ENCODE measurements at places on chromosomes 5 and 9.

DNA sequence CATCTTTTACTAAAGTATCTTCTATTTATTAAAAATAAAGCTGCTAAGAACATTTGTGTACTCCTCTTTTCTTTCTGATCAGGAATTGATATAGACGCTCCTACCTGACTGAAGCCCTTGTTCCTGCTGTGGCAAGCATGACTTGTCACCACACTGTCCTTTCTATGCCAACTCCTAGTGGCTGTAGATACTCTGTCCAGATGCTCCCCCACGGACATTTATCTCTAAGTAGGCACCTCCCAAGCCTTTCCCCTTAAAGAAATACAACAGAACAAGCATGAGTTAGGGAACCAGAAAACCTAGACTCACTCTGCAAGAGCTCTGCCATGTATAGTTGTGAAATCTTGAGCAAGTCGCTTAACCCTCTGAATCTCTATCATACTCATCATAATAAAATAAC, 53.2 kb downstream of the FAM114A2 start:
- DNase-seq: no peak

DNA sequence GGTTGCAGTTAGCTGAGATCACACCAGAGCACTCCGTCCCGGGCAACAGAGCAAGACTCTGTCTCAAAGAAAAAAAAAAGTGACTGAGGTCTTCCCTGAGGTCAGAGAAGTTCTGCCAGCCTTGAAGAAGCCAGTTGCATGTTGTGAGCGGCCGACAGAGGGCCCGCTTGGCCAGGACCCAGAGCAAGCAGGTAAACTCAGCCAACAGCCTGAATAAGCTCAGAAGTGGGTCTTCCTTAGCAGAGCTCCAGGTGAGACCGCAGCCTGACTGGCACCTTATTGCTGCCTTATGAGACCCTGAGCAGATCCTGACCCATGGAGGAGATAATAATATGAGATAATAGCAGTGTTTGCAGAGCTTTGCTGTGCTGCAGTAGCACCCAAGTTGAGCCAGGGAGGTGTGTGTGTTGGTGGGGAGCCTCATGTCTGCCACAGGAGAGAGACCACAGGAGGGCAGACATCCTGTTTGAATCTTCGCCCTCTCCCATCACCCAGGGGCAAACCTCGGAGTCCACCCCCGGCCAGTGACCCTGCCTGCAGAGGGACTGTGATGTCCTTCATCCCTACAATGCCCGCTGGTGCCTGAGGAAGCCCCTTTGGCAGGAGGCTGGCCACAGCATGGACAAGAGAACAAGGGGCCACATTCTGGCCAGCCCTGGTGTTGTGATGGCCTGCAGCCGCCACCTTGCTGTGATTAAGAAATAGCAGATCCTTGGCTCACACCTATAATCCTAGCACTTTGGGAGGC, 10.8 kb upstream of the BARX1 start:
- DNase-seq: no peak

- DNase-seq: no peak
Measured at GRCh38 chr9:123329329-123329955, 26.6 kb upstream of the CRB2 start.

DNA sequence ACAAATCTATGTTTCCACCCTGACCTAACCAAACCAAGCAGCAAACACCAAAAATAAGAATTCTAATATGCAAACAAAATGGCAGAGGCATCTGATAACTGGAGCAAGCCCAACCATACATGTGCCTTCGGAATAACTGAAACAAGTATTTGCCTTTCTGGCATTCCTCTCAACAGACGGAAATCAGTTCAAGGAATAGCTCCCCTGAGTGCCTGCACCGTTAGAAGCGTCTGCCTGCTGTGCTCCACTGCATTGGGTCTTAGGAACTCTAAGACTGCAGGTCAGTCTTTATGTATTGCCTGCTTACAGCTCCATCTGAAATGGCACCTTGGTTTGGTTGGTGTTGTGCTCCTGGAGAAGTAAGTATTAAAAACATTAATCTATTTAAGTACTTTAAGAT, 98.5 kb downstream of the MRPS27 start:
- no peak for DNase-seq

DNA sequence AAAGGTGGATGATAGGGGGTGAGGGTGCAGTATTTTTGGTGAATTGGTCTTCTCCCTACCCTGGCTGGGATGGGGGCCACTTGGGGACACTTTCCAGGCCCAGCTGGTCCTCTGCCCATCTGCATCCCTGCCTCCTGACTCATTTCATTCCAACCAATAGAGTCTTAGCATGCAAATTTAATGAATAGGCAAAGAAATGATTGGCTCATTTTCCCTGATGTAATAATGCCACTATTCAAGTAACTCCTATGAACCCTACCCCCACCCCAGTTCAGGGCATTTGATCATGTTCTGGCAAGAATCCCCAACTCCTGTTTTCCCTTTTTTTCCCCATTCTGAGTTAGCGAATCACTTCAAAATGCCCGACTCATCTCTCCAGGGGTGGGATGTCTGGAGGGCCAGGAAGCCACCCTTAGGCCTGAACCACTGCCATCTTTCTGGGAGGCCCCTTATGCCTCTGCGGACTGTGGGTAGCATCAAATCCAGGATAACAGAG, 56.7 kb downstream of the PCDH1 start:
- no peak for DNase-seq

DNA sequence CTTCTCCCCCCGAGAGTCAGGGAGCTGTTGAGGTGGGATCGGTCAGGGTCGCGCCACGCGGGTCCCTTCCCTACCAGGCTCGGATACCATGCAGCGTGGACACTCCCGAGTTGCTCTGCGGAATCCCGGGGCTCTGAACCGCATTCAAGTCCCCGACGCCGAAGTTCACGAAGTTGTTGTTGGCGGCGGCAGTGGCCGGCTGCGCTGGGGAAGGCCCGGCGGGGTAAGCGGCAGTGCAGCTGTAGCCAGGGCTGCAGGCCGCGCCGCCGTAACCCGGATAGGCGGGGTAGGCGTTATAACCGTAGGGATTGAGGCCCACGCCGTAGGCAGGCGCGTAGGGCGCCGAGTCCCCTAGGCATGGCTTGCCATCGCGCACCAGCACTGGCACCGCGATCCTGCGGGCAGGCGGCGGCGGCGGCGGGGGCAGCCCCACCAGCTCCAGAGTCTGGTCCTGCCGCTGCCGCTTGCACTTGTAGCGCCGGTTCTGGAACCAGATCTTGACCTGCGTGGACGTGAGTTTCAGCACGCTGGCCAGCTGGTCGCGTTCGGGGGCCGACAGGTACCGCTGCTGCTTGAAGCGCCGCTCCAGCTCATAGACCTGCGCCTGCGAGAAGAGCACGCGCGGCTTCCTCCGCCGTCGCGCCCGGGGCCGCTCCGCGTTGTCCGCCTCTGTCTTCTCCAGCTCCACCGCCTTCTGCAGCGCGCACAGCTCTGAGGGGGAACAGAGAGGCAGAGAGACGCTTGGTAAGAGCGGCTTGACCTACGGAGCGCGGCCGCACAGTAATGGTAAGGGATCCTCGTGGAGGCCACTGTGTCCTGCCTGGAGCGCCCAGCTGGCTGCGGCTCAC, 2.3 kb downstream of the NKX2-5 start:
- DNase-seq: no peak

DNA sequence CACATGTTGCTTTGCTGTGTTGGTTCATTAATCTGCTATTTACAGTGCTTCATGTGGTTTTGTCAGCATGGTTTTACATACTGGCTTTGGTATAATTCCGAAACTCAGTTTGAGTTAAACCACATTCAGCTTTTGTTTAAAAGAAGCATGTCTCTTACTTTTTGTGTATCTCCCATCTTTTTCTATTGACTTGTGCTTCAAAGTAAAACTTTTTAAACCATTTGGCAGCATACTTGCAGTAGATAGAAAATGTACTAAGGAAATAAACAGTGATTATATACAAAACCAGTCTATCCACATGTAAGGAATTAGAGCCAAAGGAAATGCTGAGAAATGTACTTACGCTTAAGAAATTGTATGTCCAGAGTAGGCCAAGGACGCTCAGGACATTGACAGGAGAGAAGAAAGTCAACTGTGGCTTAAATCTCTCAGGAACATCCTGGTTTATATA, 286.9 kb downstream of the ARHGEF28 start:
- no peak for DNase-seq

DNA sequence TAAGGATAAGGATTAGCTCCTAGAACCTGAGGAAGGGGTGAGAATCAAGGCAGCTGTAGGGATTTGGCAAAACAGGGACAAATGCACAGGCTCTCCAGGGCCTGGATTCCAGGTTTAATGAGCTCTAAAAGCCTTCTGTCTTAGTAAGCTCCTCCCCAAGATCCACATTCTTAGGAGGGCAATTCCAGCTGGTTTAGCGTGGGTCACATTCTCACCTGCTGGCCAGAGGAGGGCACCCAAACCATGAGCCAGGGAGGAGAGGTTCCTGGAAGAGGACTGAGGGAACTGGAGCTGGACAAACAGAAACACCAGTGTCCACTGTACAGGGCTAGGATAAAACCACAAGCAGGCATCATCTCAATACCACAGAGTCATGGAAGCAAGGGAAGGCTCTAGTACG, 480.0 kb downstream of the CCDC171 start:
- DNase-seq: no peak

- no peak for DNase-seq
Measured at GRCh38 chr9:32705059-32705458, 69.6 kb upstream of the TAF1L start.

DNA sequence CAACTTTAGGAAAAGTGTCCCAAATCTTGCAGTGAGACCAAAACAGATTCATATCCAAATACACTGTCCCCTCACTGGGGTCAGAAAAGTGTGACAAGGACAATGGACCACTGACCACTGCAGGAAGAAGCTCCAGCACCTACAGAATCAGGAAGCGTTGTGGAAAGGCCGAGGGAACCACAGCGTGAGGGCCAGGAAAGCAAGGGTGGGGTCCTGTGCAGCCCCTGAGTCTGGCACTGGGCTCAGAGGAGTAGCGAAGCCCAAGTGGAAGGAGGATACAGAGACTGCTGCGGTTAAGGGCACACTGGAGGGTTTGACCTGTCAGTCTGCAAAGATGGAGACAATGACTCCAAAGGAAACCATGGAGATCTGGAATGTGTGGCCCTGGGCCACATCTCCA, 36.9 kb downstream of the C5orf15 start:
- DNase-seq: no peak

DNA sequence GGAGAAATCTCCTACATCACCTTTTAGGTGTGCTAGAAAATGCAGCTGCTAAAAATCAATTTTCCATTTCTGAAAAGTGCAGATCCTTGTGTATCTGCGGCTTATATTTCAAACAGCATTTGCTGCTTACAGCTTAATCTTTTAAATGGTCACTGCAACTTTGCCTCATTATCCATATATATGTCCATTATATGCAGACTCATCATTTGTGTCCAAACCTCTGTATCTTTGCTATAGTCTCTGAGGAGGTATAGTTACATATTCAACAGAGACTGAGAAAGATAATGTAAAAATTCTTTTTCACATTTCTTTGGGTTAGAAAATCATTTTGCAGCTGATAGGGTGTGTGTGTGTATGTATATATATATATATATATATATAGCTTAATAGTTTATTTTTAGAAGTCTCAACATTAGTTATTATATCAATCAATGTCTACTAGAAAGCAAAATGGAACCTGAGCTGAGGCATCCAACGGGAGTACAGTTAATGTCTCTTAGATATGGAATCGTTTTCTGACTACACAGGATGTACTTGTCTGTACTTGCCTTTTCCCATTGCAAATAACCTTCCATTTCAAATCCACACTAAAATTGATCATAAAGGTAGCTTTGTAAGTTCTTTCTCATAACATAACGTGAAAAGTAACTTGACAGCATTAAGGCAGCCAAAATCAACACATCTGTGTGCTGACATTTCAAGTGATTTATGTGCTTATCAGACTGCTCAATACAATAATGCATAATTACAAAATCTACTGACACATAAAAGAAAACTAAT, 267.0 kb upstream of the HAPLN1 start:
- DNase-seq: no peak

GRCh38 chr9:114487607-114488300, 17.5 kb downstream of the WHRN start:
- peak; percentile 59 for DNase-seq

DNA sequence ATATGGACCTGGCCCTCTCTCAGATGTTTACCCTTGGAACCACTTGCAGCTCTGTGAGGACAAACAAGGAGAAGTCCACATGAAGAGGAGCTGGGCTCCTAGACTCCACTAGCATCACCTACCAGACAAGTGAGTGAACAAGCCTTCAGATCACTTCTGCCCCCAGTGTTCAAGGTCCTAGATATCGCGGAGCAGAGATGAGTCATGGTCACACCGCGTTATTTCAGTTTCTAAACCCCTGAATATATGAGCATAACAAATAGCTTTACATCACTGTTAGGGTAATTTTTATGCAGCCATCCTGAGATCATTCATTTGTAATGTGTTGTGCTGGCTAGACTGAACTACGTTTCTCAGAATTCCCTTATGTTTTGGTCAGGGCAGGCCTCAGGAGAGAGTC, 77.0 kb upstream of the DAP start:
- DNase-seq: no peak

DNA sequence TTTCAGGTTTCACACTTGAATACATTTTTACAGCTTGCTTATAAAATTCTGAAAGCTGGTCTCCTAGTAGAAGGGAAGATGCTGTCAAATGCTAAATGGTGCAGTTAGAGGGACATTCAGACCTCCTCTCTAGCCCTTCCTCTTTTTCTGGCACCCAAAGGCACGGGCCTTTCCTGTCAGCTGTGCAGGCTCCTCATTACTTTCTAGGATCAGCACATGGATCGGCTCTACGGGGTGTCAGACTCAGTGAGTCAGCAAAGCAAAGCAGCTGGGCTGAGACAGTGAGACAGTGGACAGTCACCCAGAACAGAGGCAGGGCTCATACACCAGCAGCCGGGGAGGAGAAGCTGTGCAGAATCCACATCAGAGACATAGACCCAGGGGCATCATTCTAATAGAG, 80.0 kb upstream of the TNC start:
- DNase-seq: no peak

DNA sequence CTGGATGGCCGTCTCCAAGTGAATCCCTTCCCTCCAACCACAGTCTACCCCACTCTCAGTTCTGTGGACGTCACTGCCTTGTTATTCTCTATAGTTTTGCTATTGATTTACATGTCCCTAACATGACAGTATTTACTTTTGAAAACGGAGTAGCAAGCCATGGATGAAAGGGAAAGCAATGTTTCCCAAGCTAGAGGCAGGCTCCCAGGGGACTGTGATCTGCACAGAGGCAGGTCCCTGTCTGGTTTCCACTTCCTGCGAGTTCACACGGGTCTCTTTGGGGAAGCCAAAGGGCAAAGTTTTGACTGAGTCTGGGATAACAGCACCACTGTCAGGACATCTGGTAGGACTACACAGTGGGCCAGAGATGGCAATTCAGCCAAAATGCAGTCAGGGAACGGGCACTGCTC, 12.7 kb downstream of the C9orf153 start:
- no peak for DNase-seq

DNA sequence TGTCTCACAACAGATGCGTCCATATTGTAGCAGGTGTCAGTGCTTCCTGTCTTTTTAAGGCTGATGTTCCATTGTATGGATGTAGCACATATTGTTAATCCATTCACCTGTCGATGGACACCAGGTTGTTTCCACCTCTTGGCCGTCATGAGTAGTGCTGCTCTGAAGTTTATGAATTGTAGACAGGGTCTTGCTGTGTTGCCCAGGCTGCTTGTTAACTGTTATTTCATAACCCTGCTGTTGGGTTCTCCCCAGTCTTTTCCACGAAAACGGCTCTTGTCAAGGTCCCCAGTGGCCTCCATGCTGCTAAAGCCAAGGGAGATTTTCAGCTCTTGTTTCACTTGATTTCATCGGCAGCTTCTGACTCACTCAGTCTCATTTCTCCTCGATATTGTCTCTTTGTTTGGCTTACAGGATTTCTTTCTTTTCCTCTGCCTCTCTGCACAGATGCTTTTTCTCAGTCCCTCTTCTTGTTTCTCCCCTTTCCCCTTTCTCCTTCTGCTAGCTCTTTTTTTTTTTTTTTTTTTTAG, 12.1 kb upstream of the PSD2 start:
- DNase-seq: no peak

GRCh38 chr9:127277099-127277498, 12.5 kb downstream of the GARNL3 start:
- no peak for DNase-seq

Measured in activated naive CD4-positive, alpha-beta T cell treated with Interleukin-2 at 50 U/mL for 16 hours (primary cell).